ENCODE measurements at places on chromosomes 3 and 15.

GRCh38 chr3:196193736-196194541 lies 17.3 kb downstream of the ZDHHC19 start:
- DNase-seq = no peak

DNA sequence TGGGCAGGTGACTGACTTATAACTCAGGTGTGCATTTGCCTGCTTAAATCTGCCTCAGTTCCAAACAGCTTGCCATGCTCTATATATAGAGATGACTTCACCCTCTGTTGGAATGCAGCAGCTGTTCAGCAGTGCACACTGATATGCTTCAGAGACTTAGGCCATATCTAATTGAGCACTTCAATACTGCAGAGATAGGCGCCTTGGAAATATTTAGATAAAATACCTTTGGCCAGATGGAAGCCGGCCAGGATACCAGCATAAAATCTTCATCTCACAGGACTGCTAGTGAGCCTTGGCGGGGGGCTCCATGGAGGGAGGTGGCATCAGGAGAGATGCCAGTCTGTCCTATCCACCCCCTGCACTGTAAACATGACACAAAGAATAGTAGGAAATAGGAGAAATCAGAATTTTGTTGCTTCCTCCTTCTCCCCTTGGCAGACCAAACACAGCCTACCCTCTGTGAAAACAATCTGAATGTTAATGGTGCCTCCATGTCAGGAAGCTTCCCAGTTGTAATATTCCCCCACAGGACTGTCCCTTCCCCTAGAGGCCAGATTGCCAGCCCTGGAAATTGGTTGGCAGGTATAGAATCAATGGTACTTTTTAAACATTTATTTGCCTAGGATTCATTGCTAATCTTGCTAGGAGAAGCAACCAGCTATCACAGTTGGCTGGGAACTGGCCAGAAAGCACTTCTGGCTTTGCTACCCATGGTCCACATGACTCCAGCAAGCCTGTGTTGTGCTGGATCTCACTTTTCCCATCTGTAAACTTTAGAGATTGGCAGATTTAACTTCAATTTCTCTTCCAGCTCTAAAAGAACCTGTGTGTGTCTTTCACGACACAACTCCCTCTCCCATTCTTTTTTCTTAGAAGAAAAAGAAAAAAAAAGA lies 215.5 kb upstream of the KCNMB2 start:
- DNase-seq = no peak

DNA sequence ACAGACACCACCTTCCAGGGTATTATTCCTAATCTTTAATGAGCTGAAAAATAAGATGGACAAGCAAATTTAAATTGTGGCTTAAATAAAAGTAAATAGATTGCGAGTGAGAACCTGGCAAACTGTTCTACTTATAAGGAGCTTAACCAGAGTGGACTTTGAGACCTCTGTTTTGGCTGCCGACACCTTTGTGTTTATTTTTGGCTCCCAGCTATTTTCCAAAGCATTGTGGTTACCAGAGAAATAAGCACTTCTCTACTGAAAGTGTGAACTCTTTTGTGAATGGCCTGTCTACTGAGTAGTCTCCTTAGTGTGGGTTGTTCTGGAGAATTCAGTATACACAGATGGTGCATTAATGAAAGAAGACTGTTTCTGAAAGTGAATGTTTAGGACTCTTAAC lies 109.4 kb downstream of the ATP8B4 start:
- DNase-seq = no peak

- DNase-seq = no peak
These were observed 353.6 kb downstream of the SHQ1 start for GRCh38 chr3:72494626-72495025.

DNA sequence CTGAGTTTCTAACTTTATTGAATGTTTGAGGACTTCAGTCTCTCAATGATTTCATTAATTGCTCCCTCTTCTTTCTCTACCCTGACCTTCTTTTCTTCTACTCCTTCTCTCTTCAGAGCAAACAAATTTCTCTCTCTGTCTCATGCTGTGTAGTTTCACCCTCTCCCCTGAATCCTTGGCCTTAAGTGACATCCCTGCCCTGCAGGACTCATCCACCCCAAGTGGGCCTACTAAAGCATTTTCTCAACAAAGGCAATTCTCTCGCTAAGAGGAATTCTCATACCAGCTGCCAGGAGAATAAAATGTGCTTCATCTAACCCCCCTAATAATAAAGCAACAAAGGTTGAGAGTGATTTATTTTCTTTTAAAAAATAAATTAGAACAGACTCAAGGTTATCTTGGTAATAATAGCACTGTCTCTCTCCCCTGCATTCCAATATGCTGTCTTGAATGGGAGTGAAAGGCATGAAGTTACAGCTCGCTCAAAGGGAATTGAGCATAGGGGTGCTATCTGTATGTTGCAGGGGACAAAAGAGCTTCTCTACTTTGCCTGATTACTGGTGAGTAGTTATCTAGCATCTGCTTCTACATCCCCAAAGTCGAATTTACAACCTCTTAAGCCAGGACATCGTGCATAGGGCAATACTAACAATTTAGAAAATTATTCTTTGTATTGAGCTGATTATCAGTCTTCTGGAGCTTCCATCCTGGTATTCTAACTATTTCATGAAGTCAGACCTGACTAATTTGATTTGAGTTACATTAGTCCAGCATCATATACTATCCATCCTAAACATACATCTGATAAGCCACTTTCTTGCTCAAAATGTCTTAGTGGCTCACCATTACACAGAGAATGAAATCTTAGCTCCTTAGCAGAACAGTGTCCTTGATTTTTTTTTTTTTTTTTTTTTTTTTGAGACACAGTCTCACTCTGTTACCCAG lies 76.9 kb upstream of the DNAJC19 start:
- no peak for DNase-seq

- DNase-seq = no peak
These were observed 377.8 kb upstream of the PROK2 start for GRCh38 chr3:72162649-72163184.

GRCh38 chr3:76011121-76011520 lies 225.8 kb upstream of the ZNF717 start:
- no peak for DNase-seq

GRCh38 chr3:178048768-178049167 lies 487.5 kb upstream of the KCNMB2 start:
- no peak for DNase-seq

DNA sequence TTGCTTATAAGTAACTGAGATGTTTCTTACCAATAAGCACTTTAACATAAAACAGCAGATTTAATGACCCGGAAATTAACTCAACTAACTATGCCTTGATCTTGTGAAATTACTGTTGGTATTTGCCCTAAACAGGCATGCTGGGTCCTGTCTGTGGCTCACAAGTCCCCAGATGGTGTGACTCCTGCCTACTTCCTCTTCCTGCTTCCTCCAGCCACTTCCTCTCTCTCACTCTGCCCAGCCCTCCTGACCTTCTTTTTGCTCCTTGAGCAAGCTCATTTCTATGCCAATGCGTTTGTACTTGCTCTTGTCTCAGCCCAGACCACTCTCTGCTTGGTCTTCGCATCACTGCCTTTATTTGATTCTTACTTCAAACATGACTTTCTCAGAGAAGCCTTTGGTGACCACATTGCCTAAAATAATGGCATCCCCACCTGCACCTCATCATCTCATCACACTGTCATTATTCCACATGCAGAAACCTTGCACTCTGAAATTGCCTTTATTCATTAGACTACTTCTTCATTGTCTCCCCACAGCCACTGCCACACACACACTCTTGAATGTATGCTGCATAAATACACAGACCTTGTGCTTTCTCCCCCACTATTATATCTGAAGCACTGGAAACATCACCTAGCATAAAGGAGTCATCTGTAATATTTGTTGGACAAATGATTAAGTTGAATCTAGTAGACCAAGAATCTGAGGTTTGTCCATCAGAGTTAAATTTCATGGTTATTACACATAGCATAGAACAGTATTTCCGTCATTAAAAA lies 256.3 kb upstream of the SEMA6D start:
- no peak for DNase-seq

- DNase-seq = no peak
These were observed 132.5 kb downstream of the ARNT2 start for GRCh38 chr15:80536716-80537115.

Measured in stimulated activated CD4-positive, alpha-beta T cell treated with anti-CD3 and anti-CD28 coated beads, Interleukin-1b, Interleukin-23, amount 100 ng/mL, for 24 hours (primary cell).